ENCODE measurements at places on chromosomes 13 and 19. TPM values are rescaled to one million over a fixed set of nuclear protein-coding genes. Genes with fewer than 3 reads are reported as not detected.
A peak's percentile ranks its signal among the peaks of the same experiment; 100 is the strongest.

GRCh38 chr19:9009935-9010651 lies at the start of gene MUC16:
Gene MUC16, minus strand, starts transcription at chr19:9010409.
- DNase-seq = no peak

Gene ENOX1
- 12.0 TPM for polyA plus RNA-seq

- no peak for DNase-seq
Measured at GRCh38 chr13:101415358-101416174, 742 bp downstream of the NALCN start.

- DNase-seq = no peak
Measured at GRCh38 chr13:103354171-103354570, 288.0 kb upstream of the SLC10A2 start.

DNA sequence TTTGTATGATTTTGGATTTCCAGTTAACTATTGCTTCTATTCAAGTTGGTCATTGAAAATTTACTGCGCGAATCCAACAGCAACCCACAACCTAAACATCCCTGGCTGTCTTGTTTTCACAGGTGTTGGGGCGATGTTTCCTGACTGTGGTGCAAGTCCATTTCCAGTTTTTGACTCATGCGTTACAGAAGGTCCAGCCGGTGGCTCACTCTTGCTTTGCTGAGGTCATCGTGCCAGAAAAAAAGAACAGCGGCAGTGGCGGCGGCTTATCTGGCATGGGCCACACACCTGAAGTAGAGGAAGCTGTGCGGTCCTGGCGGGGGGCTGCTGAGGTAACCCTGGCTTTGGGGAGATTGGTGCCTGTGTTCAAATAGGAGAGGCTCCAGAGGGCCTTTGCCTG lies 45.2 kb upstream of the GPI start:
- DNase-seq = no peak

- DNase-seq = no peak
Measured at GRCh38 chr19:40800997-40801377, 2.0 kb downstream of the EGLN2 start.

GRCh38 chr13:41502673-41503072 lies 45.3 kb downstream of the RGCC start:
- no peak for DNase-seq

- DNase-seq = peak; percentile 26
Measured at GRCh38 chr19:8973501-8974091, 36.6 kb downstream of the MUC16 start.

DNA sequence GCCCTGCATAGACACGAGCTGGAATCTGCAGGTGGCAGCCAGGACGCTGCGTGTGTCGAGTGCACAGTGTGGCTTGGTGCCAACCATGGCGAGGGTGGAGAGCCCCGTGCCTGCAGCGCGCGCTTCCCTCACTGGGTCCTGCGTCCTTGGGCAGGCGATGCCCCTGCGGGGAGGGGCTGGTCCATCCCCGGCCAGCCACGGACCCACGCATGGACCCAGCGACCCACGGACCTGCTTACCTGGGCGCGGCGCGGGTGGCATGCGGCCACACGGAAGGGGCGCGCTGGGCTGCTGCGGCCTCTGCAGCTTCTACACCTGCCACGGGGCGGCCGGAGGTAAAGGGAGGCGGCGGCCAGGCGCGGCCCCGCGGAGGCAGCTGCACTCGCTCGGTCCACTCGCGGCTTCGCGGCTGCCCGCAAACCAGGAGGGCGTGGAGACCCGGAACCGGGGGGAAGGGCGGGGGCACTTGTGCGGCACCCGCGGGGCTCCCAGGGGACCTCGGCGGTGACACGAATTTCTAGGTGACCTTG lies 569 bp upstream of the MCF2L start:
- no peak for DNase-seq

DNA sequence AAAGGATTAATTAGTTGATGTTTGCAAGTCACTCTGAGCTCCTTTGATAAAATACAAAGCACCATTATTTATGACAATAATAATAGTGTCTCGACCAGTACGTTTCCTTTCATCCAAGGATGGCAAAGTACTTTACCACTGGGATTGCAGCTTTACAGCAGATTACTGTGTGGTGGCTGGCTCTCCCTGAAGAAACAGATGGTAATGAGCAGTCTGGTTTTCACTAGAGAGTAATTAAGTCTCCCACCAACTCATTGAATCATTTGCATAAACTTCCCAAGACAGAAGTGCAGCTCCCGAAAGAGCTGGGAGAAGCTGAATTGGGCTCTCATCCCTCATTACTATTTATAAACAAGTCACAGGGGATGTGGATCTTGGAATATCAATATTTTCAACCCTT lies 48.7 kb downstream of the KLF5 start:
- DNase-seq = no peak

- DNase-seq = no peak
Measured at GRCh38 chr13:62130062-62130970, 714.7 kb upstream of the PCDH20 start.

DNA sequence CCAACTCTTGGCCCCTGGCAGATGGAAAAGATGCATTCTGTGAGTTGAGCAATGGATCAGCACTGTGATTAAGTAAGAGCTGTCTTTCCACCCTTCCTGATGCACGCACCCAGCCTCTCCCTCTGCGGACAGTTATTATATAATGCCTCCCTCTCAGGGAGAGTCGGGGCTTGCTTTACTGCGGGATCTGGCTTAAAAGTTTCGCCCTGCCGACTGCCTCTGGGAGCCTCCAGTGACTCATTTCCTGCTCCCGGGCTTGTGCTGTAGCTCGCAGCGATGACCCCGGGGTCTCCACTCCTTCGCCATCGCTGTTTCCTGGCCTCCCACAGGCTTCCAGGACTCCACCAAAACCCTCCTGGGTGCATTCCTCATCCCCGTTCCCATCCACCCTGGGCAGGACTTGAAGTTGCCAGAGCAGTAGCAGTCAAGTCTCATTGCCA lies 107.4 kb upstream of the SLC7A1 start:
- DNase-seq = no peak

DNA sequence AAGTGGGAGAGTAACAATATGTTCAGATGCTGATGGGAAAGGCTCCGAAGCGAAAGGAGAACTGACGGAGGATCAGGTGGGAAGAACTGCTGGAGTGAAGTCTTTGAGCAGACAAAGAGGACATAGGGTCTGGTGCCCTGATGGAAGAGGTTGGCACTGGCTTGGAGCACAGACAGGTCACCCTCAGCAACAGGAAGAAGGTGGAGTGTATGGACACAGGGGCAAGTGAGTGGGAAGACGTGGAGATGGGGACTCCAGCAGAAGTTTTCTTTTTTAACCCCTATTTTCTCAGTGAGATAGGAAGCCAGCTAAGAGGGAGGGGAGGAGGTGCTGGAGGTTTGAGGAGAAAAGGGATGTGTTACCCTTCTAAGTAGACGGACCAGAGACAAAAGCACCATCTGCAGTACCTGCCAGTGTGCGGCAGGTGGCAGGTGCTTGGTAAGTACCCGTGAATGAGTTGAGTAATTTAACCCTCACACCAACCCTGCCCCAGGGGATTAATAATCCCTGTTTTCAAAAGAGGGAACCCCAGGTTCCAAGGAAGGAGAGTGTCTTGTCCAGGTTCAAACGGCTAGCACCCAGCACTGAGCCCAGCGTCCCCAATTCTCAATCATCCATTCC lies 11.2 kb downstream of the HAS1 start:
- no peak for DNase-seq

GRCh38 chr13:106533943-106534638 lies 1.4 kb downstream of the EFNB2 start:
- no peak for DNase-seq

Gene DNAJC15
- polyA plus RNA-seq = 31.9 TPM

- no peak for DNase-seq
Measured at GRCh38 chr19:1680976-1681375, 28.6 kb upstream of the TCF3 start.

GRCh38 chr19:40348961-40349507 lies 539 bp downstream of the PLD3 start:
- no peak for DNase-seq

Gene CYP2A7
- 0.38 TPM for polyA plus RNA-seq

DNA sequence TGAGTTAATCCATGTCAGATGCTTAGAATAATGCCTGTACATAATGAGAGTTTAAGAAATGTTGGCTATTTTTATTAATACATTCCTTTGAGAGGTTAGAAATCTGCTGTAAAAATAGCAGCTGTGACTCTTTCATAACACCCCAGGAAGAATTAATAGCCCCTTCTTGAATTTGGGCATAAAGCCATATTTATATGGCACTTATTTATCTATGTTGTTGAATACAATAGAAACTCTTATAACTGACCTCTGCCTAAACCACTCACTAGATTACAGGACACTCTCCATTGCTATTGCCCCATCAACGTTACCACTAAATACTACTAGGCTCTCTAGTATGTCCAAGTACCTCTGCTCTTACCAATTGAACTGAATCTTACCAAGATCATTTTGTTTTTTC lies 16.3 kb downstream of the NEK5 start:
- no peak for DNase-seq

DNA sequence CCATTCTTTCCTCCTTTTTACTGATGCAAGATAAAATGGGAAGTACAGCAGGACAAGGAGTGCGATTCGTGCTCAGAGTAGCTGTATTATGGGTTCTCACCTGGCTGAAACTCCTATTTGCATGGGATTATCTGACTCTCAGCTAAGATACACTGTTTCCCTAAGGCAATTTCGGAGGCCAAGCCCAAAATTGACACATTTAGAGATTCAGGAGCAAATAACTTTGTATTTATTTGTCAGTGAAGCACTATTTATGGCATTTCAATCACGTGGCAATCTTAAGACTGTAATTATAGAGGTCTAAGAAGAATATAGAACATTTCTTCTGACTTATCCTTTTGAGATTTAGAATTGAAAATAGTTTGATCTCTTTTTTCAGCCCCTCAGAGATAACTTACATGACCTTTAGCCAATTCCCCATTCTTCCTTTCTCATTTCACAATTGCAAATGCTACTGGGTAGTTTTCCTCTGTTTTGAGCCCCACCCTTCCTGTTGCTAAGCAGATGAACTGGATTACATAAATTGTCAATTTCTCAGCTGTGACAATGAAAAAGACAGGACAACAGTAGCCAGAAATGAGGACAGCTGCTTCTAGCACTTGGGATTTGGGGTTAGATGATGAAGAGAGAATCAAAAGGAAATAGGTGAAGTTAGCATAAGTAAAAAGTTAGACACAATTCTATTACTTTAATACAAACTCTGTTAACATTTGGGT lies 122.7 kb upstream of the FRY start:
- DNase-seq = no peak

- DNase-seq = peak; percentile 25
Measured at GRCh38 chr19:30228113-30228834, 143.9 kb upstream of the ZNF536 start.

- DNase-seq = no peak
Measured at GRCh38 chr19:30161021-30161655, 211.0 kb upstream of the ZNF536 start.

GRCh38 chr13:46866150-46866549 lies 30.7 kb downstream of the HTR2A start:
- no peak for DNase-seq

DNA sequence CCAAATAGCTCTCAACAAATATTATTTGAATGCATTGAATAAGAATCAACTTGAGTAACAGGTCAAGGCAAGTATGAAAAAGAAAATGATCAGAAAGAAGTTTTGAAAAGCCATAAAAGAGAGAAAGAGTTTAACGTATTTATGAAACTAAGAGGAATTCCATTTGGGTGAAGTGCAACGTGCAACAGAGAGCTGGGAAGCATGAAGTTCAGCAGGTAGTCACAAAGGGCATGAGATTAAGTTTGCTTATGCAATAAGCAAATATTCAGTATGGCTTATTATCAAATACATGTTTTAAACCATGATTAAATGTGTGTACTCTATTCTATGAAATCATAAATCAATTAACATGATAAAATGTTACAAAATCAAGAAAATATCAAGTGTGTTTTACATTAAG lies 62.7 kb upstream of the PCDH17 start:
- no peak for DNase-seq

- no peak for DNase-seq
Measured at GRCh38 chr19:10699650-10700335, 1.4 kb upstream of the QTRT1 start.

DNA sequence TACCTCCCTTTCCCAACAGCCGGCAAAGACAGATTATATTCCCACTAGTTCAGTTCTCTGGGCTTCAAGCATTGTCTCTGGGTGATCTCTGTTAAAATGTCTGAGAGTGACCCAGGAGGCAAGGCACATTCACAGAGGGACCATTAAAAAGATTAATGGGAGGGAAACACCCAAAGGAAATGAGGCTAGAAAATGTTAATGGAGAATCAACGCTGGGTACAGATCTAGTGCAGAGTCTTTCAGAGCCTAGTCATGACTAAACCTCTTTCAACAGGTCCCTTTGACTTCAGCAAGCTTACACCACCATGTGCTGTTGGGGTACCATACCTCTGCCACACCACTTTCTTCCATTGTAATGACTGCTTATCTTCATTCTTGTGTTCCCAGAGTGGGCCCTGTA lies 358.6 kb downstream of the DCT start:
- no peak for DNase-seq

DNA sequence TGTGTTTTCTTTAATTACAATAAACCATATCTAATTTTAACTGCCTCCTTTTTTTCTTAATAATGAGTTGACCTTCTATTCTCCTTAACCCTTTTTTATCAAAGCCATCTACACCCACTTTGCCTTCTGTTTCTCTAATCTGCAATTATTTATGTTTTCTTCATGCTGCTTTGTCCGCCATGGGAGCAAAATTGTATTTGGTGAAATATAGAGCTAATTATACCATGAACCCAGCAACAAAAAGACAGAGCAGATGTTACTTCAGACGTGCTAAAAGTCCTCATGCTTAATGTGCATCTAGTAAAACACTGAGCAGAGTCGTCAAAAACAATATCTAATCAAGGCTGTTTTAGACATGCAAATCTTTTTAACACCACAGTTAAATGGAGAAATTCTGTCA lies 264.7 kb downstream of the DACH1 start:
- no peak for DNase-seq

GRCh38 chr13:30576528-30576927 lies 41.2 kb upstream of the USPL1 start:
- no peak for DNase-seq

DNA sequence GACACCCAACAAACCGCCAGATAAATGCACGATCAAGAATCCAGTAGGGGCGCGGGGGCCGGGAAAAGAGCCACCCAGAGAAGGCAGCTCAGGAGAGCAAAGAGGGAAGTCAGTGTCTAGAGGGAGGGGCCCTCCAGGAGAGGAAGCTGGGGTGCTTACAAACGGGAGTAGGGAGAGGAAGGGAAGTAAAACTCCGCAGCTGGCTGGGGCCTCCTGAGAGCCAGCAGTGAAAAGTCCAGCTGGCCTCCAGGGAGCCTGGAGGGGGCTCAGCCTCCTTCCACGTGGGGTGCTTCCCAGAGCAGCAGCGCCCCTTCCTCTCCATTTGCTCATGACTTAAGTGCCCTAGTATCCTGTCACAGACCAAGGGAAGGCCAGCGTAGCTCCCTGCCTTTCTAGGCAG lies 51.8 kb downstream of the TMED1 start:
- DNase-seq = no peak
